ENCODE measurements at places on chromosomes 1 and 21. TPM values are rescaled to one million over a fixed set of nuclear protein-coding genes. Genes with fewer than 3 reads are reported as not detected.
A peak's percentile ranks its signal among the peaks of the same experiment; 100 is the strongest.

GRCh38 chr1:223248001-223248769, 105.1 kb upstream of the TLR5 start:
- no peaks in the 10 kb centered on the region for H3K27me3 ChIP-seq
- no peak overlapping the region for H3K27ac ChIP-seq
- no peaks in the 10 kb centered on the region for H3K36me3 ChIP-seq
- no peak for DNase-seq
- no peak overlapping the region for H3K4me3 ChIP-seq

DNA sequence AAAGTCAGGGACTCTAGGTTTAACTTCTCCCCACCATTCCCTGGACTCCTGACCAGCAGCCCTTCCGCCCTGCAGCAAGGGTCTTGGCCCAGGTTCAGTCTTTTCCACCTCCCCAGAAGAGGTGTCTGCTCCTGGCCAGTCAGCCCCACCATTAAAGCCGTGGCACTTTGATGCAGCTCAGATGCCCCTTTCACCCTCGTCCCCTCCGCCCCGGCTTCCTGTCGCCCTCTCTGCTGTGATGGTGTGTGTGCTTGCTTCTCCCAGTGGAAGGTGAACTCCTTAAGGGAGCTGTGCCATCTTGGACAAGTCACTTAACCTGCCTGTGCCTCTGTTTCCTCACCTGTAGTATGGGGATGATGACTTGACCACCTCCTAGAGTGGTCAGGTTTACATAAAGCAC, 17.8 kb upstream of the TTC4 start:
- no peaks in the 10 kb centered on the region for H3K36me3 ChIP-seq
- DNase-seq = no peak
- no peak overlapping the region for H3K27ac ChIP-seq
- no peaks in the 10 kb centered on the region for H3K27me3 ChIP-seq

DNA sequence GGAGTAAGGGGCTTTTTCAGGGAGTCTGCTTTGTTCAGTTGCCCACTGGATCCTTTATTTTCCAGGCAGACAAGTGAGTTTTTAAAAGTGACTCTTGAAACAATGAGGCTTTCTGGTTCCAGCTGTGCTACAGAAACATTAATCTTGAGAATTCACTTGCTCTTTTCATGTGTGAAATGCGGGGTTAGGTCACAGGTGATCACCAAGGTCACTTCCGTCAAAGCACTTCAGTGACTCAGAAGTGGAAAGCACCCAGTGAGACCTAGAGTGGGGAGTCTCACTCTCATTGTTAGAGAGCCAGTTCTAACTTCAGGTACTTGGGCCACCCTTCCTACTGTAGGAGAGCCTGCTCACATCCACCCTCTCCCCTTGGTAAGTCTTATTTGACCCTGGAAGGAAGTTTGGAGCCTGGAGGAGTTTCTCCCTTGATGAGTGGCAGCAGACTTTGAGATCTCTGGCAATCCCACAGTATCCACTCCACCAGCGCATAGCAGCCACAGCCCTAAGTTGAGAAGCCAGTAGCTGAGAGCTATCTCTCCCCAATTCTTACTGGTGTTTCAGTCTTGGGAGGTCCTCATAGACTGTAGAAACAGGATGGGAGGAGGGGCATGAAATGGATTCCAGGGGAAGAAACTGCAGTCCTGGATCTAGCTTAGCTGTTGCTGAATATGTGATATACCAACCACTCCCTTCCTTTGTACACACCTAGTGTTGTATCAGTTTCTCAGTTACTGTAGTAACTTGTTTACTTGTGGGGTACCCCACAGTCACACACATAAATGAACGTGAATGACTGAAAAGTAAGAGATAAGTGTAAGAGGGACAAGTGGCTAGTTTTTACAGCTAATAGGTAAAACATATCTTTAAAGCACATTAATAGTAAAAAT, 3.1 kb downstream of the TACSTD2 start:
- peaks cover 23% of the 10 kb centered on the region for H3K4me1 ChIP-seq
- peaks cover 15% of the 10 kb centered on the region for H3K27me3 ChIP-seq
- H3K27ac ChIP-seq = peak overlapping the region; percentile 86

DNA sequence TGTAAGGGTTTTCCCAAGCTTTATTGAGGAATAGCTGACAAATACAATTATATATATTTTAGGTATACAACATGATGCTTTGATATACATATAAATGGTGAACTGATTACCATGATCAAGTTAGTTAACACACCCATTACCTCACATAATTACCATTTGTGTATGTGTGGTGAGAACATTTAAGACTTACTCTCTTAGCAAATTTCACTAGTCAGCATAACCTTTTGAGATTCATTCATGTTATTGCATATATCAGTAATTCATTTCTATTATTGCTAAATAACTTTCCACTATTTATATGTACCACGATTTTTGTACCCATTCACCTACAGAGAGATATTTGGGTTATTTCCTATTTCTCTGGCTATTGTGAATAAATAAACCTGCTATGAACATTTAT, 16.2 kb upstream of the TP53BP2 start:
- H3K36me3 ChIP-seq = no peaks in the 10 kb centered on the region
- no peaks in the 10 kb centered on the region for H3K4me1 ChIP-seq
- H3K27me3 ChIP-seq = no peaks in the 10 kb centered on the region
- no peak overlapping the region for H3K4me3 ChIP-seq

GRCh38 chr1:242196101-242196500, 197.2 kb upstream of the MAP1LC3C start:
- H3K4me3 ChIP-seq = no peak overlapping the region
- no peak overlapping the region for H3K27ac ChIP-seq
- no peak for DNase-seq
- H3K36me3 ChIP-seq = no peaks in the 10 kb centered on the region

GRCh38 chr1:197464044-197464443, 196.0 kb downstream of the CRB1 start:
- H3K4me3 ChIP-seq = no peak overlapping the region
- no peaks in the 10 kb centered on the region for H3K4me1 ChIP-seq
- no peak for DNase-seq
- H3K27me3 ChIP-seq = no peaks in the 10 kb centered on the region
- no peak overlapping the region for H3K27ac ChIP-seq
- no peaks in the 10 kb centered on the region for H3K36me3 ChIP-seq

DNA sequence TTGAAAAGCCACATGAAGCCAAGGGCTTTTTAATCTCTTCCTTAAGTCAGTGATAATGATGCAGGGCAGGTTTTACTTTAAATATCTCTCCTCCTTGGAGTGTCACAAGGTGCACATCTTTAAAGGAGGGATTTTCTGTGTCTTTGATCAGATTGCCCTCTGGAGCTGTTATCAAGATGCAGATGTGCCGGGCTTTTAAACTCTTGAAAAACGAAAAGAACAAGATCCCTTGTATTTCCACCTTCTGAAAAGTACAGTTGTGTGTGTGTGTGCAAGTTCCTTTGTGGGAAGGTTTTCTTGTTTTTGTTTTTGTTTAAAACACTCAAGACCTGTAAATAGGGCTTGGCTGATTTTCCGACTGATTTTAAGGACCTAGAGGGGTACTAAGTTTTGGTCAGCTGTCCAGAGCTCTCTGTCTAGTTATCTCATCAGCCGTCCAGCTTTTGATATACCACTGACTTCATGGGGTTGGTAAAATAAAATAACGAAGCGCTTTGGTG, 1.6 kb downstream of the MARK1 start:
- H3K4me3 ChIP-seq = peak overlapping the region; percentile 67
- DNase-seq = no peak
- H3K27ac ChIP-seq = peak overlapping the region; percentile 73
- peaks cover 10% of the 10 kb centered on the region for H3K4me1 ChIP-seq

DNA sequence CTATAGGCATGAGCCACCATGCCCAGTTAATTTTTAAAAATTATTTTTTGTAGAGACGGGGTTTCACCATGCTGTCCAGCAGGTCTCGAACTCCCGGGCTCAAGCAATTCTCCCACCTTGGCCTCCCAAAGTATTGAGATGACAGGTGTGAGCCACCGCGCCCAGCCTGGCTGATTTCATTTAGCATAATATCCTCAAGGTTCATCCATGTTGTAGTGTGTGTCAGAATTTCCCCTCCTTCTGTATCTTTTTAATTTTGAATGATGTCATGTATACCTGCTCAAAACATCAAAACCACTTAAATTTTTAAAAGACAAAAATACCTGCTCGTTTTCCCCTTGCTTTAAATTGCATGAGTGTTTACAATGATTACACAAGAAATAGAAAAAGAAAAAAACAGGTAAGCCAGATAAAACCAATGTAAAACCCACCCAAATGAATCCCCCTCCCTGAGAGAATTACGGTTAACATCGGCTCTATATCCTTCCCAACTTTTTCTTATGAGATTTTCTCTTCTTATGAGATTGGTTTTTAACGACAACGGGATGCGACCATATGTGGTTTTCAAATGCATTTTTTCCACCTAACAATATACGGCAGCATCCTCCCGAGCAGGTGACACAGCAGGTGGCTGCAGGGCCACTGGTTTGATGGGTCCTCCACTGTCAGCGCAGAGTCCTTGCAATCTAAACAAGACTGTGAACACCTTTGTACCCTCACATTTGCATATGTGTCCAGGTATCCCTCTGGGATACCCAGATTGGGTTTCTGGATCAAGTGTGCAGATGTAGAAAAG, 22.1 kb downstream of the IFFO2 start:
- H3K36me3 ChIP-seq = no peaks in the 10 kb centered on the region
- DNase-seq = no peak
- peaks cover 63% of the 10 kb centered on the region for H3K4me1 ChIP-seq
- H3K4me3 ChIP-seq = no peak overlapping the region
- no peaks in the 10 kb centered on the region for H3K27me3 ChIP-seq

The PKLR gene
- total RNA-seq = not detected

The TNFRSF25 gene
- total RNA-seq = 8.2 TPM

The CD101 gene
- total RNA-seq = 105 TPM

The TNFSF4 gene
- total RNA-seq = 1.5 TPM

The NR1I3 gene
- not detected for total RNA-seq

The CLCA4 gene
- total RNA-seq = not detected

The RHOU gene
- total RNA-seq = 22.9 TPM
